Hindlimb muscle (tissue), 1 donor: ENCODE measurements at places on chromosomes 7 and 10. TPM values are rescaled to one million over a fixed set of nuclear protein-coding genes. Genes with fewer than 3 reads are reported as not detected.

Gene NRBF2
- 13.4 TPM for polyA plus RNA-seq

DNA sequence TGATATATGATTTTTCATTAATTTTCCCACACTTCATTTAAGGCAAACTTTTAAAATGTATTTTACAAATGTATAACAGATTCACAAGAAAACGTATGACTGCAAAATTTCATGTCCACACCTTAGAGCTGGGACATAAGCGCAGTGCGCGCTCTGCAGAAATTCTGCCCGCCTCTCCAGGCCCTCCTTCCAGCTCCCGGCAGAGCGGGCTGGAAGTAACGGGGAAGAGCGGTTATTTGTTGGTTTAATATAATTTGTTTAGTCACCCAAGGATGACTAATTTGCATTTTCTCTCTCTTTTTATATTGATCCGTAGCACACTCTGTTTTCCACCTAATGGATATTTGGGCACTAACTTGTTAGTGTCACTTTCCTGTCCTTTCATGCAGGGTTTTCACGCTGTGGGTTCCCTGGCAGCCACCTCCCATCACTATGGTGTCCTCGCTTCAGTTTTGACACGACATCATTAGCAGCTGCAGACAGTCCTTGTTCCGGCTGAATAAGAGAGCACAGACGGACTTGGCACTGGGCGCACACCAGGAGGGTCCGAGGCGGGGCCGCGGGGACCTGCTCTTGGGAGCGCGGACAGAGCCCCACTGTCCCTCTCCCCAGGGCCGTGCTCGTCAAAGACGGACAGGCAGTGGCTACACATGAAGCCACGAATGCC, 129.2 kb upstream of the SEC61G start:
- DNase-seq: peak; percentile 19

- DNase-seq: no peak
These were observed 73.0 kb upstream of the IL6 start for GRCh38 chr7:22653951-22654350.

DNA sequence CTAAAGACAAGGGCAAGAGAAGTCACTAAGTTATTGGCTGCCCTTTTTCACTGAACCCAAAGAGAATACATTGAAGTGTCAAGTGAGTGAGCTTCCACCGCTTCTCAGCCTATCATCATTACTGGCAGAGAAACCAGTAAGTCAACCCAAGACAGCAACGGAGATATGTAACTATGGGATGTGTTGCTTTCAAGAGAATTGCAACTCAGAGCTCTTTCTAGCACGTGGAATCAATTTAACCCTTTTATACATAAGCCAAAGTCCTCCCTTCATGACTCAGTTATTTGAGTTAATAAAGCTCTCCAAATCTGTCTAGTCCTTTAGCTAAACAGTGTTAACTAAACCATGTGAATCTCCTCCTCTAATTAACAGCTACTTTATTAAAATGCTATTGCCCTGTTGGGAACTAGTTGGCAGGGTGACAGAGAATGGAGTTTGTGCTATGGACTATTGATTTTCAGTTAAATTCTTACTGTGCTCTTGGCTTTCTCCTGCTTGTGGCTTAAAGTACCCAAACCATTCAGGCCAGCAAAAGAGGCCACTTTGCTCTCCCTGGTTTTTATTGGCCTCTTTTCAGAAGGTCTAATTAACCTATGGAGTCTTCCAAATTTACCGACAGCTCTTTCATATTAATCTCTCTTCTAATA, 287.7 kb downstream of the NRG3 start:
- DNase-seq: no peak

DNA sequence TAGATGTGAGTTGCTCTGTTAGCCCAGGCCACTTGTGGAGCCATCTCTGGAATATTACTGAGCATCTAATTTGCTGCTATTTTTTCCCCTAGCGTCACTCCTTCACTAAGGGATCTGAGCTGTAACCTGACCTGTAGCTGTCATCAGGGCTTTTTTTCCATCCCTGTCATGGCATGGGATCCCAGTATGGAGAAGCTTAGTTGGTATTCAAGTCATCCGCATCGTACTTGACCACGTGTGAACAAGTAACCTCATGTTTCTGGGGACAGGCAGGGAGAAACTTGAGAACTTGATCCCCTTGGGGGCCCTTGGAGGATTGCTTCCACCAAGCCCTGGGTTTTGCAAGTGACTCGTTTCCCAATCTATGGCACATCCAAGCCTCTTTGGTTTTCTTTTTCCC, 474.4 kb upstream of the GALNT17 start:
- no peak for DNase-seq
